SHP77 (cell line): ENCODE measurements at places on chromosomes 12 and 14.

DNA sequence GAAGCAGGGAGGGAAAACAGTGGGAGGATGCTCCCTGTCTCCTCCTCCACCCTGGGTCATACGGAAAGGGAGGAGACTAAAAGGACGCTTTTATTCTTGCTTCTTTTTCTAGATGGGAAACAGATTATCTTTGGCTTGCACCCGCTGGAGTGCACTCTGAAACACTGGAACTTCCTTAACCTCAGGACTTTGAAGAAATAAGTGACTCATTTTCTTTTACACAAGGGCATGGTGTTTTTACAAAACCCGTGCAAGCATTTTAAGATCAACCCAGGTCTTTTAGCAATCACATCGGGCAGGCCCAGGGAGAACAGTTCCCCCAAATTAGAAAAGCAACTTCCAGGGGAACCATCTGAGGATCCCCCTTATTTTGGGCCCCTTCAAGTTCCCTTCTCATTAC is 80.9 kb upstream of the TSPAN11 start:
- DNase-seq: no peak

DNA sequence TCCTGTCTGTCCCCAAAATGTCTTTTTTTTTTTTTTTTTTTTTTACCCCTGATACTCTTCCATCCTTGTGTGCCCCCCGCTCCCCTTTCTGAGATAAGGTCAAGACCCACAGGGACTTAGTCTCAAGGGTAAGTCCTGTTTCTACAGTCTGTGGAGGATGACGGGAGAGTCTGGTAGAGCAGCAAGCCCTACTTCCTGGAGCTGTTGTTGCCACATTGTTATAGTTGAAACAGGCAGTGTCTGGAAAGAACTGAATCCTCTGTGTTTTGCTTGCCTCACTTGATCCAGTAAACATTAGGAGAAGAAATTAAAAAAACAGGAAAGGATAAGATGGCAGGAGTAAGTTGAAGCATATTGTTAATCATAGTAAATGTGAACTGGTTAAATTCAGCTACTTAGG is 45.5 kb downstream of the ZNF664 start:
- DNase-seq: no peak

- DNase-seq: peak; percentile 66
Observed at GRCh38 chr12:30795410-30796312, 40.9 kb upstream of the CAPRIN2 start.

- no peak for DNase-seq
Observed at GRCh38 chr12:83335748-83336147, 649.0 kb downstream of the TMTC2 start.

- DNase-seq: no peak
Observed at GRCh38 chr14:58771016-58771415, 133.3 kb downstream of the DACT1 start.
